ENCODE measurements at places on chromosomes 7 and 10. TPM values are rescaled to one million over a fixed set of nuclear protein-coding genes. Genes with fewer than 3 reads are reported as not detected.

Gene PRPS1L1
- not detected for total RNA-seq

Gene CALHM2
- 5.9 TPM for total RNA-seq

GRCh38 chr7:73974101-73974947, 53.6 kb upstream of the ELN start:
- DNase-seq = no peak

DNA sequence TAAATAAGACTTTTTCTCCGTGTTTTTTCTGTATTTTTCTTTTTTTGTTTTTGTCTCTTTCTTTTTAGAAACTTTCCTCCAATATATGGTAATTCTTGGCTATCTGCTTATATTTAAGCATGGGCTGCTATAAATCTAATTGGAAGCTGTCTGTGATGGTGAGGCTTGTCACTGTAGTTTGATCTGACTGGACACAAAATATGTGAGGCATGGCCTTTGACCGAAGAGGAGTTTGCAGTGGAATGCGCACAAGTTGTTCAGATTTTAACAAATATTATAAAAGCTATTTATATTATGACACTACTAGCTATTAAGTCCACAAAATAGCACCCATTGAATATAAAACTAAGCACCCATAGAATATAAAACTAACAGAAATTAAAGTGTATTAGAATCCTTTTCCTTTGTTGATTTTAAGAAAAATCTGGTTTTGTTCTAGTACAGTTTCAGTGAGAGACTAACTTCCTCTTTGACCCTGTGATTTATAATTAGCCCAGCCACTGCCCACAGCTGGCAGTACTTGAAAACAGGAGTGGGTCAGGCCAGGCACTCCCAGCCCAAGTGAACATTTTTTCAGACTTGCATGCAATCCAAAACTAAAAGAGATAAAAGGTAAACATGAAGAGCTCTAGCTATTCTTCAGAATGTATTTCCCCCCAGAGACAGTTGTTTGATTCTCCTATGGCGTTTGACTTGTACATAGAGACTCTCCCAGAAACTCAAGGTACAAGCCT, 69.9 kb upstream of the FGL2 start:
- DNase-seq = no peak

- DNase-seq = no peak
These were observed 15.0 kb upstream of the PCBD1 start for GRCh38 chr10:70903262-70903921.

Measured in Panc1 (cell line).